Astrocyte (in vitro differentiated cells and primary cell): ENCODE measurements at places on chromosomes 12 and 14.

- no peak overlapping the region for H3K4me3 ChIP-seq
- H3K4me1 ChIP-seq = no peaks in the 10 kb centered on the region
- no peak for DNase-seq
- no peaks in the 10 kb centered on the region for H3K27me3 ChIP-seq
- H3K27ac ChIP-seq = no peak overlapping the region
- H3K36me3 ChIP-seq = no peaks in the 10 kb centered on the region
Measured at GRCh38 chr12:23540572-23540971, 408.9 kb downstream of the SOX5 start.

GRCh38 chr14:69535230-69535848, 39.3 kb downstream of the CCDC177 start:
- H3K27me3 ChIP-seq = peaks cover 18% of the 10 kb centered on the region
- no peak overlapping the region for H3K4me3 ChIP-seq
- H3K27ac ChIP-seq = no peak overlapping the region
- no peaks in the 10 kb centered on the region for H3K36me3 ChIP-seq

GRCh38 chr14:30885840-30886740, 11.7 kb downstream of the COCH start:
- no peaks in the 10 kb centered on the region for H3K4me1 ChIP-seq
- peak; percentile 16 for DNase-seq
- no peak overlapping the region for H3K27ac ChIP-seq
- no peaks in the 10 kb centered on the region for H3K36me3 ChIP-seq

DNA sequence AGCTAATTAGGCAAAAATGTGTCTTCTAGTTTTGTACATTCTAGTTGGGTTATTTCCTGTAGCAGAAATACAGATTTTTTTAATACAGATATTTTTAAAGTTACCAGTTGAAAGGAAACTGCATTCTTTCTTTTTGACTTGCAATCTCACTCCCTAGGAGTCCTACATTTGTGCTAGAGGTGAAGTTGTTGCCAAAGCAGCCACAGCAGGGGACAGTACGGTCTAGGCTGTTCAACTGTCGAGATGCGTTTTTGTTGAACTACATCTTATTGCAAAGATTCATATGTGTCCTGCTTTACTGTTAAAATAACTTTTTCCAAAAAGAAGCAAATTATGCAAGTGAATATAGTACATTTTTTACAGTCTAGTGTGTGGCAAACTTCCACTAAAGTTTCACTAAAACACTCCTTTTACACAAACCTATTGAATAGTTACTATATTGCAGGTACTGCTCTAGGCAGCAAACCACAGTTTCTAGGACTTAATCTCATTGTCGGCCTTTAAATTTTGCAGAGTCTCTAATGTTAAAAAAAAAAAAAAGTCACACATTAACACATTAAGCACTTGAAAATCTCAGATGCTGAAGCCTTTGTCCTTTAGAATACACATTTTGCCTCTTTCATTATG, 30.2 kb upstream of the SRGAP1 start:
- peaks cover 2% of the 10 kb centered on the region for H3K27me3 ChIP-seq
- no peaks in the 10 kb centered on the region for H3K4me1 ChIP-seq
- no peaks in the 10 kb centered on the region for H3K36me3 ChIP-seq
- H3K27ac ChIP-seq = no peak overlapping the region
- no peak overlapping the region for H3K4me3 ChIP-seq
